ENCODE measurements at places on chromosomes 1 and 21.

- DNase-seq, result no peak
Observed at GRCh38 chr1:156858959-156859522, at the start of gene INSRR. Gene INSRR, minus strand, starts transcription at chr1:156859117. Its CDS starts 496 bp downstream, at chr1:156858621.

GRCh38 chr21:41410767-41411448 is 15.1 kb upstream of the MX1 start:
- no peak for DNase-seq

- DNase-seq, result no peak
Observed at GRCh38 chr1:200488375-200489165, 78.7 kb upstream of the ZNF281 start.

DNA sequence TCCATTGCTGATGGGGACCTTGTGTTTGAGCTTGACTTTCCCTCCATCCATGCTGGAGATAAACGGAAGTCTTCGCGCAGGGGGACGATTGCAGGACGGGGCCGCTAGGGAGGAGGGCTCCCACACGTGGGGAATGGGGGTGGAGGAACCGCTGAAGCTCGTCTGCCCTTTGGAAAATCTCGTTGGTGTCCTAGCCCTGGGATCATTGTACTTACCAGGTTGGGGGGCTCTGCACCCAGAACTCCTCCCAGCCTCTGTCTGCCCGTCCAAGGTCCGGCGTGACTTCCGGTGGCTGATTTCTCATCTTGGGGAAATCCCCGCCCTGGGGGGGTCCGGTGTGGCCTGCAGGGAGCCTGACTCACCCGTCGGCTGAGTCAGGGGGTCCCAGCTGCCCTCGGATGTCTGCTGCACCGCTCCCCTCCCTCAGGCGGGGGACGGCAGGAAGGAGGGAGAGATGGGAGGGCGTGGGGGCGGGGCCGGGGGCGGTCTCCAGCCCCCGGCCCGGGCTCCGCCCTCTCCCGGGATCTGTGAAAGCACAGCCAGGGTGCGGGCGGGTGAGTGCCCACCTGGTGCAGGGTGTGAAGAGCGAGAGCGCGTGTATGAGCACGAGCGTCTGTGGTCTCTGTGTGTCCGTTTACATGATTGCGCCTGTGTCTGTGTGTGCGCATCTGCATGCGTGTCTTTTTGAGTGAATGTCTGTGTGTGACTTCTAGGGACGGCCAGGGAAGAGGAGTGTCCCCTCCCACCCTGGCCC is 35.8 kb downstream of the PIK3CD start:
- DNase-seq, result peak; percentile 55

- DNase-seq, result no peak
Observed at GRCh38 chr1:207649210-207649753, 4.3 kb downstream of the CR1L start.

DNA sequence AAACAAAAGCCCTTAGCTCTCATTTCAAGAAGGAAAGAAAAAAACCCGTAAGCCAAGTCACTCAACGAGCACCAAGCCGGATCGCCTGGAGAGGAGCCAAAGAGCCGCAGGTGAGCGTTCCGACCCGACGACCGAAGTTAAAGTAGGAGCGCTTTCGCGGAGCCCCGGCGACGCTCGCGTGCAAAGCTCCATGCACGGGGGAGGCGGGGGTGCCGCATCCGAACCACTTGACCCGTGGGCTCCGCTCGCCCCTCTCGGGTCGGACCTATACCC is 382 bp downstream of the GPBP1L1 start:
- peak; percentile 26 for DNase-seq

DNA sequence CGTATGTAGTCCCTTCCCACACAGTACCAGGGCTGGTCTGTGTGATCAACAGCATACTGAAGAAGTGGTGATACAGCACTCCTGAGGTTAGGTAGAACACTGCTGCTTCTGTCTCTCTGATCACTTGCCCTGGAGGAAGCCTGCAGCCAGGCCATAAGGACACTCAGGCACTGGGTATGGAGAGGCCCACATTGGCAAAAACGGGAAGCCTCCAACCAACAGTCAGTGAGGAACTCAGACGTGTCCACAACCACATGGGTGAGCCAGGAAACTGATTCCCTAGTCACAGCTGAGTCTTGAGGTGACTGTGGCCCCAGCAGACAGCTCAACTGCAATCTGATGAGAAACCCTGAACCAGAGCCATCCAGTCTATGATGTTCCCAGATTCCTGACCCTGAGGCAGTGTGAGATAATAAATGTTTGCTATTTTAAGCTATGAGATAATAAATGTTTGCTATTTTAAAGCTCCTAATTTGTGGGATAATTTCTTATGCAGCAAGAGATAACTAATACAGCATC is 62.5 kb downstream of the COQ8A start:
- DNase-seq, result no peak

GRCh38 chr1:9349331-9349851 is 56.7 kb downstream of the SPSB1 start:
- DNase-seq, result no peak

GRCh38 chr1:161899091-161899490 is 124.6 kb downstream of the OLFML2B start:
- no peak for DNase-seq

GRCh38 chr1:152110860-152111514 is 4.3 kb downstream of the TCHH start:
- no peak for DNase-seq

DNA sequence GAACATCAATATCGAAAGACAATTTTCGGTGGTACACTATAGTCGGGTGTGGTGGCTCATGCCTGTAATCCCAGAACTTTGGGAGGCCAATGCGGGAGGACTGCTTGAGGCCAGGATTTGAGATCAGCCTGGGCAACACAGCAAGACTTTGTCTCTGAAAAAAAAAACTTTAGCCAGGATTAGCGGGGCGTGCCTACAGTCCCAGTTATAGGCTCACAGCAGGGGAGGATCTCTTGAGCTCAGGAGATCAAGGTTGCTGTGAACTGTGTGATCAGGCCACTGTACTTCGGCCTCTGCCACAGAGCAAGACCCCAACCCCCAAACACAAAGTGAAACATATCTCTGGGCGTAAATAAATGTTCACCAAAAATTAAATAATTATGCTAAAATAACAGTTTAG is 1.6 kb downstream of the TADA1 start:
- no peak for DNase-seq

DNA sequence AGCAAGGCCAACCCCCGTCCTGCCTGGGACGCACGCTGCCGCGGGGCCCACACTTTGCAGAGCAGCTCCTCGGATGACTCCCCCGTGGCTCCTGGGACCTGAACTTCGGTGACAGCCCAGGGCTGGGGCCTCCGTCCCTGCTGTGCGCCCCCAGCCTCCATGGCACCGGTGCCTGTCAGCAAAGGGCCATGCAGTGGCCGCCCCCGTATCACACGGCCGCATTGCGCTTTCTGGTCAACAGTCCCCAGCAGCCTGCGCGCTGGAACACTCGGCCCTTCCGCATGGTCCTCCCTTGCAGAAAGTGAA is 18.0 kb downstream of the NADK start:
- no peak for DNase-seq

GRCh38 chr1:18657506-18658201 is 27.0 kb downstream of the PAX7 start:
- DNase-seq, result no peak

GRCh38 chr1:41024953-41025352 is 3.4 kb upstream of the SLFNL1 start:
- no peak for DNase-seq

- no peak for DNase-seq
Observed at GRCh38 chr1:1429671-1430073, 5.8 kb upstream of the VWA1 start.

DNA sequence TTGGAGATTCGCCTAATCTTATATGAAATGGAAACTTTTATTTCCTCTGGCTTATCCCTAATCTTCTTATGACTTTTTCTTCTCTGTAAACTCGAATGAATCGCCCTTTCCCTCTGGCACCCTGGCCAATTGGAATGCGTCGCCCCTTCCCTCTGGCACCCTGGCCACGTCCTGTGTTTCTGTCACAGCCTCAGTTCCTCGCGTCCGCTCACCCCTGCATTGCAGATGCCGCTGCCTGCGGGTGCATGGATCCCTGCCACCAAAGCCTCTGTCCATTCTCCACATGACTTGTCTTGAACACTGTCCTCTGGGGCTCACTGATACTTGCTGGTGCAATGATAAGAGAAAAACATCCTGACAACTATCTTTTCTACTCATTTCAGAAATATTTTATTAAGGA is 104.6 kb downstream of the ADARB1 start:
- no peak for DNase-seq

DNA sequence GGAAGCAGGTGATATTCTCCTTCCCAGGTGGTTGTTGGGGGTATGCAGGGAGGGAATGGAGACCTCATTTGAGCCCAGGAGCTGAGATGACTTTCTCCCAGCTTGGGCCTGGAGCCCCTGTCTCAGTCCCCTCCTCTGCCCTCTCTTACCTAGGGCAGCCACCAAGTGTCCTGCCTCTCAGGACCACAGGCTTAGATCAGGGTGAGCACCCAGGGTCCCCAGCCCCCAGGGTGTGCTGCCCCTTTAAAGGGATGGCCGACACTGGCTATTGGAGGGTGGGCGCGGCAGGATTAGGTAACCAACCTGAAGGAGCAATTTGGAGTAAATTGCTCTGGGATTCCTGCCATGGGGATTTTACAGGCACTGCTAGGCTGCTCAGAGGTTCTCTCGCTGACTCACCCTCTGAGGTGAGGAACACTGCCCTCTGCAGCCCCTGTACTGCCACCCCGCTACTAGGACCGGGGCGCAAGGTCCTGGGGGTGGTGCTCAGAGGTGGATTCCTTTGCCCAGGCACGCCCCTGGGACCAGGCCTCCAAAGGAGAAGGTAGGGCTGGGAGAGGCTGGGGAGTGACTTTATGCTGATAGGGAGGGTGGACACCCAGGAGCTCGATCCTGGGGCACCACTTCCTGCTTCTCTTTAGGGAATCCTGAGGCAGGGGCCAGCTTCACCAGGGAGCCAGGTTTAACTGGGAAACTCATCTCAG is 1.5 kb downstream of the RPS6KA1 start:
- DNase-seq, result no peak

DNA sequence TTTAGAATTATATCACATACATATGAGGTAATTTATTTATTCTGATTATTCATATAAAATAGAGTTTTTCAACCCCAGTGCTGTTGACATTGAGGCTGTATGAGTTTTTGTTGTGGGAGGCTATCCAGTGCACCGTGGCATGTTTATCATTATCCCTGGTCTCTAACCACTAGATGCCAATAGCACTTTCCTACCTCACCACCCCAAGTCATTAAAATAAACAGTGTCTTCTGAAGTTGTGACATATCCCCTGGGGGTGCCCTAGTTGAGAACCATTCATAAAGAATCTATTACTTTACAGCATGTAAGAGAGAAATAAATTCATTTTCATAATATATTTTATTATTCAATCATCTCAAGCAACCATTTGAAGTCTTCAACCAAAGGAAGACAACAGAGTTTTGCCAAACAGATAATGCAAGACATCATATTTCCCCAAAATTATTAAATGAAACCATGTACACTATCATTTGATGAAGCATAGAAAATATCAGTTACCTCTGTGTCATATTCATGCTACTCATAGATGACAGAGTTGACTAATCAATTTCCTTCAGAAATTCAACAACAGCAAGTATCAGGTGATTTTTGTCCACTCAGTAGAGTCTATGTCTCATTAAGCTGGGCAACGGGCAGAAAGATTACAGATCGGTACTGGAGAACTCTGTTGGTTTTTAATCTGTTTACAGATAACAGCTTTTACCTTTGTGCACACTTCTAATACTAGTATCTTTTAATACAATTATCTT is 39.5 kb upstream of the RGS1 start:
- no peak for DNase-seq

GRCh38 chr1:186429017-186429416 is 31.9 kb downstream of the PDC start:
- no peak for DNase-seq

DNA sequence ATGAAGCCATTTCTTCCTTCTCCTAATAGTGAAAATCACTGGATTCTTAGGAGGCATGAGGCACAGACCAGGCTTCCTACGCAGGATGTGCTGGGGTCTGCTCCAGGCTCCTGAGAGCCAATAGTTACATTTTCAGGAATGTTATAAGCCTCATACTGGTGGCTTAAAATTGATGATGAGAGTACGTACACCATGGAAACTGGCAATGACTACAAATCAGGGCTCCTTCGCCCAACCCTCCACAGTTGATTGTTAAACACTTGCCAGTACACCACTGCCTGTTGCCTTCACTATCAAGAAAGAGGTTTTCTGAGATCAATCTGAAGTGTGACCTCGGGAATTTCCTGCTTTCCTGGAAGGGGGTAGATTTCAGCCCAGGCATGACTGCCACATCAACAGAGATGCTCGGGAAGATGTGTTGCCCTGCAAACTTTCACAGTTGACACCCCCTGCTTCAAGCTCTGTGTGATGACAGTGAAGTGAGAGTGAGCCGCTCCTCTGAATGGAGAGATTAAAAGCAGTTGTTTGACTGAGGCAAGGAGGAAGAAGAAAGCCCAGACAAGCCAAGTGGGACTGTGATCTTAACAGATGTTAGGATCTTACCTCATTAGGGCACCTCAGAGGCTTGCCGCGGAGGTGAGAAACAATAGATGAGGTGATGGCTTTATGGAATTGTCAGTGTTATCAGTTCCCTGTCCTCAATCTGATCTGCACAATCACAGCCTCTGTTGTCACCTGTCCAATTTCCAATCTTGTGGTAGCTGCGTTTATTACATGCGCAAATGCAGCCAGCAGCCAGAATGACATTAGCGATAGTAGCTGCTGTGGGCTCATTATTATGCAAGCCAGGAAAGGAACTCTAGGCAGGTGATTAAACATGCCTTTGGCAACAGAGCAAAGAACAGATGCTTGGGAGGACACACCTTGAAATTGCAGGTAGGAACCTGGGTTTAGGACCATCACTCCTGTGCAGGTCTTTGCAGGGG is 277.3 kb downstream of the KAZN start:
- DNase-seq, result no peak
